ENCODE measurements at places on chromosomes 3 and 15. TPM values are rescaled to one million over a fixed set of nuclear protein-coding genes. Genes with fewer than 3 reads are reported as not detected.
A peak's percentile ranks its signal among the peaks of the same experiment; 100 is the strongest.

DNA sequence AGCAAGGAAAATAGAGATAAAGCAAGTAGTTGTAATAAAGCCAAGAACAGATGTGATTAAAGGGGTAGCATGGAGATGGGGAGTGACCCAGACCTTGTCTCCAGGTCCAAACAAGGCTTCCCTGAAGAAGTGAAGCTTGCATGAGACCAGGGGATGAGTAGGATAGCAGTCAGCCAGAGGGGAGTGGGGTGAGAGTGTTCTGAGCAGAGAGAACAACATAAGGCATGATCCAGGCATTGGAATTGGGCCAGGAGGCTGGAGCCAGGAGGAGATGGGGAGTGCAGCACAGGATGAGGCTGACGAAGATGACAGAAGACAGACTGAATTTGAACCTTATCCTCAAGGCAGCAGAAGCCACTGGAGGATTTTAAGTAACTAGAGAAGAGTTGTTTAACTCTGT is 7.2 kb downstream of the TMOD2 start:
- DNase-seq, result peak; percentile 52

GRCh38 chr3:151213881-151214280 is 10.9 kb upstream of the GPR171 start:
- DNase-seq, result no peak

DNA sequence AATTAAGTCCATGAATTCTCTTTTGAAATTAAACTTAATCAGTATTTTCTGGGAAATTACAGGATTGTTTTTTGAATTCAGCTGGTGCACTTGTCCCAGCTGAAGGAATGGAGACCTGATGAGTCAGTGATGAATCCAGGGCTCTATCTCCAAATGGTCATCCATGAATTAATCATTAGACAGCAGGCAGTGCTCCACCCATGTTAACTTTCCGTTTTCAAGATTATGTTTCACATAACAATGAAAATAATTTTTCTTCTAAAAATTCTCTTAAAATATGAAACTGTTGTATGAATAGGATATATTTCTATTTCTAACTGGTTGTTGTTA is 13.9 kb upstream of the PAQR9 start:
- no peak for DNase-seq

GRCh38 chr15:72796210-72796514 is 12.6 kb upstream of the ADPGK start:
- DNase-seq, result no peak

GRCh38 chr3:88093266-88093665 is 34.2 kb downstream of the ZNF654 start:
- no peak for DNase-seq

- no peak for DNase-seq
Observed at GRCh38 chr3:160401291-160402095, 2.0 kb downstream of the SMC4 start.

DNA sequence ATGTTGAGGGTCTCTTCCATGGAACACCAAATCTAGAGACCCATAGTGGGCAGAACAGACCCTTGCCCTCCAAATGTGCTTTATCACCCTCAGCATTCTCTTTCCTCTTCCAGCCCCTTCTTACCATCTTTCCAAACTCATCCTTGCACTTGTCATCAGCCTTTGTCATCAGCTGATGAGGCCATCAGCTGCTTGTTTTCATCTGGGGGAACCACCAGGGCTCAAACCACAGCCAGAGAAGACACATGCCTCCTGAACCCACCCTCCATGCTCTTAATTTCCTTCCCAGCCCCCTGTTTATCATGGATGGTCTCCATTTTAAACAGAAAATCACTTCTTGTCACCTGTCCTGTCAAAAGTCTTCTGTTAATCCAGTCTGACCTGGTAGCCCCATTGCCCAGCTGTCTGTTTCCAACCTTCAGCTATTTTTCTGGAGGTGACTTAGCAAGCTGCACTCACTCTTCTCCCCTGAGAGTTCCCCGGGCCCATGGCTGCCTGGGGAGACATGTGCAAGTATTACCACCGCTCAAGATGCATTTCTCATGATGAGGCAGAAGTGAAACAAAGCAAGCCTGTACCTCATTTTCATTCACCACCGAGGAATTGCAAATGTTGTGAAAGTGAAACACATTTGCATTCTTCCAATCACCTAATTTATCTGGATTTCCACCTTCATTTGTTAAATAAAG is 14.7 kb upstream of the SYNM start:
- DNase-seq, result no peak

GRCh38 chr15:39744334-39745103 is 38.1 kb downstream of the FSIP1 start:
- DNase-seq, result no peak

DNA sequence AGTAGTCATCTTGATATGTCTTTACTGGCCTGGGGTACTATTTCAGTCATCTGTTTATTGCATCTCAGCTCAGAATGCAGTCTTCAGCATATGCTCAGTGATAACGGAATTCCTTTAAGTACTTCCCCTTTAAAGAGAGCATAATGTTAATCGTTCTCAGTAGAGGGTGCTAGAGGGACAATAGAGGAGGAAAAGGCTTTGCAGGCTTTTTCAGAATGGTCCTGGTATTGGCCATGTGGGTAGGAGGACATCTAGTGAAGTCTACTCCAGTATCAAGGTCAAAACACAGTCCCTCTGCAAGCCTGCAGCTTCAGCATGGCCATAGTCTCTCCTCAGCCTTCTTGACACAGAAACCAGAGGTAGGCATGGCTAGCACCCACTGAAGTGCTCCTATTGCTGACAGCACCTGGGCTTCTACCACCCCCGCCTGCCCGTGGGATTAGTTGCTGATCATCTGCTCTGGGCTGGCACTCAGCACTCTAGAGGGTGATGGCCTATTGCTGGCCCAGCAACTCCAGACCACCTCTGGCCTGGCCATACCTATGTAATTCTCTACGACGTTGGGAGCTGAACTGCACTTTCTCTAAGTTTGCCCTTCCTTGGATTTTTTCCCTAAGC is 65.4 kb downstream of the KCNH8 start:
- DNase-seq, result no peak

GRCh38 chr3:133574260-133574881 is 885 bp downstream of the CDV3 start:
- peak; percentile 70 for DNase-seq

- peak; percentile 49 for DNase-seq
Observed at GRCh38 chr3:129507181-129507831, 21.1 kb upstream of the RHO start.

DNA sequence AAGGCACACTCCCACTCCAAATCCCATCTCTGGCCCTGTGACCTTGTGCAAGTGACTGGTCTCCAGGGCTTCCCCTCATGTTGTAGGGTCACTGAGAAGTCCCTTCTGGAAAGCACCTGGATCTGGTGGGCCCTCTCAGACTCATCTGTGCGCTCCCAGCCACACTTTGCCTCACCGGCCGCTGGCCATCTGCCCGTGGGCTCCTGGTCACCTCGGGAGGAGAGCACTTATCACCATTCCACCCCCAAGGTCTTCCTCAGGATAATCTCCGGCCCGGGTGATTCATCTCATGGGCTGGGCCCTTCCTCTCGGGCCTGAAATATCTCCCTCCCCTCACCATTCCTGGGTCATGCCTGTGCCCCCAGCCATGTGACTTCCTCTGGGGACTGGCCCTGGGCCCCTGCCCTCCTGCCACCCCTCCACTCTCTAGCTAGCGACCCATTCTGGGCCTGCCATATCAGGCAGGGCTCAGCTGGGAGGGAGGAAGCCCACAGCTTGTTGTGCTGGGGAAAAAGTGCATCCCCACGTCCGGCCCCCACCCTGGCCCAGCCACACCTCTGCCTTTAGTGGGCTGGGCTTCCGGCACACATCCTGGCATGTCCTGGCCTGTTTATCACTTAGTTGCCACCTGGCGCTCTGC is 10.6 kb upstream of the WNT7A start:
- no peak for DNase-seq

GRCh38 chr15:89308236-89308635 is 26.4 kb downstream of the POLG start:
- DNase-seq, result no peak

GRCh38 chr3:23079976-23080375 is 123.2 kb upstream of the UBE2E2 start:
- no peak for DNase-seq

The KBTBD13 gene
- polyA plus RNA-seq, result 0.84 TPM

The LYZL4 gene
- not detected for polyA plus RNA-seq

The IQCF5 gene
- polyA plus RNA-seq, result not detected

The ARL6IP5 gene
- 224 TPM for polyA plus RNA-seq

The SLC28A1 gene
- polyA plus RNA-seq, result 1.3 TPM

The ACSBG1 gene
- 0.59 TPM for polyA plus RNA-seq

The LRRK1 gene
- 1.8 TPM for polyA plus RNA-seq

The HYKK gene
- 3.6 TPM for polyA plus RNA-seq

The CGNL1 gene
- polyA plus RNA-seq, result 6.9 TPM

The ECE2 gene
- not detected for polyA plus RNA-seq

The AEN gene
- polyA plus RNA-seq, result 3.4 TPM

The HCLS1 gene
- polyA plus RNA-seq, result 12.6 TPM

The GABRB3 gene
- polyA plus RNA-seq, result 0.23 TPM

The TICRR gene
- 0.01 TPM for polyA plus RNA-seq

The GAP43 gene
- 2.0 TPM for polyA plus RNA-seq

The PIGZ gene
- 2.2 TPM for polyA plus RNA-seq

The KPNA1 gene
- polyA plus RNA-seq, result 14.8 TPM

The RASL12 gene
- 13.1 TPM for polyA plus RNA-seq
